ENCODE measurements at places on chromosomes 4 and X. TPM values are rescaled to one million over a fixed set of nuclear protein-coding genes. Genes with fewer than 3 reads are reported as not detected.

The SNX25 gene
- total RNA-seq, result 13.0 TPM

The INPP4B gene
- 28.6 TPM for total RNA-seq

The TSPAN6 gene
- total RNA-seq, result 29.3 TPM

The ENAM gene
- total RNA-seq, result 0.69 TPM

The MMRN1 gene
- total RNA-seq, result 16.5 TPM

The DMRTC1 gene
- not detected for total RNA-seq

The ZNF518B gene
- total RNA-seq, result 32.3 TPM

The HTRA3 gene
- total RNA-seq, result 25.8 TPM

The ADH4 gene
- not detected for total RNA-seq

The NOX1 gene
- total RNA-seq, result not detected

The ZNF41 gene
- total RNA-seq, result 8.1 TPM

The PPP4R3C gene
- total RNA-seq, result not detected

The MAGEB1 gene
- total RNA-seq, result not detected

The ABLIM2 gene
- 5.0 TPM for total RNA-seq

The FABP2 gene
- total RNA-seq, result not detected

The NWD2 gene
- 0.30 TPM for total RNA-seq

The TRPC3 gene
- 3.1 TPM for total RNA-seq

The SPCS3 gene
- 72.3 TPM for total RNA-seq
